GM12864 (cell line): ENCODE measurements at places on chromosomes 12 and 14.

DNA sequence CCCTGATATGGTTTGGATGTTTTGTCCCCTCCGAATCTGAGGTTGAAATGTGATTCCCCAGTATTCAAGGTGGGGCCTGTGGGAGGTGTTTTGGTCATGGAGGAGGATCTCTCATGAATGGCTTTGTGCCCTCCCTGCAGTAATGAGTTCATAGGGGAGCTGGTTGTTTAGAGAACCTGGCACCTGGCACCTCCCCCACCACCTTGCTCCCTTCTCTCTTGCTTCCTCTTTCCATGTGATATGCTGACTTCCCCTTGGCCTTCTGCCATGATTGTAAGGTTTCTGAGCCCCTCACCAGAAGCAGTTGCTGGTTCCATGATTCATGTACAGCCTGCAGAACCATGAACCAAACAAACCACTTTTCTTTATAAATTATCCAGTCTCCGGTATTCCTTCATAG, 32.6 kb downstream of the CD163L1 start:
- DNase-seq: no peak

DNA sequence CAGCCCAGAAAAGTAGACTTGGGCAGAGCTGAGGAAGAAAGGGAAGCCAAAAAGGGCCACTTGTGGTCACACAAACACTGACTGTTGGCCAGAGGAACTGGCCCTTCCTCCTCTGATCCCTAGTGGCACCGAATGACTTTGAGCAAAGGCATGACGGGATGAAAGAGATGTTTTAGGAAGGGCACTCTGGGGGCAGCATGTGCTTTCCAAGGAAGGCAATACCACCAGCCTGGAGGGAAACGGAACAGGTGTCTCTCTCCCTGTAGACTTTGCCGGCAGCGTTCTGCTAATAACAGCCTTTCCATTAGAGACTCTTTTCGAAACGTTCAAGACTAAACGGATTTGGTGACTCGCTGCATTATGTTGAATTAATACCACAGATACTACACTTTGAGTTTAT, 12.3 kb upstream of the FBXO21 start:
- DNase-seq: no peak

DNA sequence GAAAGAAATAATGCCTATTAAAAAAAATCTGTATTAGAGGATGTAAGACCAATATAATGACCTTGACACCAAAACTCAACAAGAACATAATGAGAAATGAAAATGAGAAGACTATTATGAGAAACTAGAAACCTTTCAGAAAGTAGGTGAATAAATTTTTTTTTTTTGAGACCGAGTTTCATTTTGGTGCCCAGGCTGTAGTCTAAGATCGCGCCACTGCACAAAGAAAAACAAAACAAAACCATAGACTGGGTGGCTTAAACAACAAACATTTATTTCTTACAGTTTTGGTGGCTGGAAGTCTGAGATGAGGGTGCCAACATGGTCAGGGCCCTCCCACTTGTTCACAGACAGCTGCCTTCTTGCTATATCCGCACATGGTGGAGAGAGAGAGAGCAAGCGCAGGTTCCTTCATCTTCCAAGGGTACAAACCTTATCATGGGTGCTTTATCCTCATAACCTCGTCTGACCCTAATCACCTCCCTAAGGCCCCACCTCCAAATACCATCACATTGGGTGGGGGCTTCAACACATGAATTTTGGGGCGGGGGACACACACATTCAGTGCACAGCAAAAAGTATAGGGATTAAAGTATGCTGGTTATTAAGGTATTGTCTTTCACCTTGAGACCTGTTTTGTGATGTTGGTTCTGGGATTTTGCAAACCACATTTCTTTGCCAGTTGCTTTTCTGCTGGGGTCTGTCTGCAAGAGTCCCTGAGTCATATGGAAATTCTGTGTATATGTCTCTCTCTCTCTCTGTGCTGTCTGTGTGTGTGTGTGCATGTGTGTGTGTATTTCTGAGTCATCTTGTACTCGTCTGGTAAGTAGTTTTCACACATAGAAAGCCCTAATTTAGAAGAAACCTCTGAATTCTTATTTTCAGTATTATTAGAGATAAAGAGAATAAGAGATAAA, 26.2 kb downstream of the ZCRB1 start:
- DNase-seq: peak; percentile 95

- DNase-seq: no peak
Observed at GRCh38 chr14:100655741-100656085, 68.5 kb upstream of the BEGAIN start.

- no peak for DNase-seq
Observed at GRCh38 chr12:94650143-94651056, at the start of gene TMCC3. TSS of gene TMCC3 (minus strand) at chr12:94650557. CDS start at chr12:94650430, 127 bp downstream.

GRCh38 chr12:33813536-33813935, 208.8 kb upstream of the ALG10 start:
- no peak for DNase-seq

- DNase-seq: no peak
Observed at GRCh38 chr14:39768589-39768988, 336.4 kb upstream of the FBXO33 start.

DNA sequence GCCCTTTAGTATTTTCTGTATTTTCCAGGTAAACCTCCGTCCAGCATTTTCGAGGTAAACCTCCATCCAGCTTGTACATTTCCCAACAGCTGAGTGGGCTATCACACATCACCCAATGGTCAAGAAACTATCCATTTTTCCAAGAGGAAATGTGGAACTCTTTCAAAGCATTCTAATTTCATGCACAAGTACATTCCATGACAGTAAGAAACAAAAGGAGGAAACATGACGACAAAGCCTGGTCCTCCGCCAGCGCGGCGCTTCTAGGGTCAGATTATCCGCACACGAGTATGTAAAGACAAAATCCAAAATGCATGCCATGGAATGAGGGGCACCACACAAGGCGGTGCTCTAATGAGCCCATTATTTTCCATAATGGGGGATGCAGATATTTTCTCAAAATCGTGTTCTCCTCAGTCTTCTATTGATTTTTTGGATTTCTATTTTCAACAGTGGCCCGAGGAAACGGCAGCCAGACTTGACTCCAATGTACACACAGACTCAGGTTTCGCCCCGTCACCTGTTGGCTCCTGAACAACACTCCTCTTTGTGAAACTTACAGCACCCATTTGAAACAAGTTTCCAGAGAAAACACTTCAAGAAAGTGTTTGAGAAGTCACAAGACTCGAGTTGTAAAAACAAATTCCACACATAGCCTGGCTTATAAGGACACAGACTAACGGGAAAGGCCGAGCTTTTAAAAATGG, 107.4 kb downstream of the PRICKLE1 start:
- DNase-seq: no peak

DNA sequence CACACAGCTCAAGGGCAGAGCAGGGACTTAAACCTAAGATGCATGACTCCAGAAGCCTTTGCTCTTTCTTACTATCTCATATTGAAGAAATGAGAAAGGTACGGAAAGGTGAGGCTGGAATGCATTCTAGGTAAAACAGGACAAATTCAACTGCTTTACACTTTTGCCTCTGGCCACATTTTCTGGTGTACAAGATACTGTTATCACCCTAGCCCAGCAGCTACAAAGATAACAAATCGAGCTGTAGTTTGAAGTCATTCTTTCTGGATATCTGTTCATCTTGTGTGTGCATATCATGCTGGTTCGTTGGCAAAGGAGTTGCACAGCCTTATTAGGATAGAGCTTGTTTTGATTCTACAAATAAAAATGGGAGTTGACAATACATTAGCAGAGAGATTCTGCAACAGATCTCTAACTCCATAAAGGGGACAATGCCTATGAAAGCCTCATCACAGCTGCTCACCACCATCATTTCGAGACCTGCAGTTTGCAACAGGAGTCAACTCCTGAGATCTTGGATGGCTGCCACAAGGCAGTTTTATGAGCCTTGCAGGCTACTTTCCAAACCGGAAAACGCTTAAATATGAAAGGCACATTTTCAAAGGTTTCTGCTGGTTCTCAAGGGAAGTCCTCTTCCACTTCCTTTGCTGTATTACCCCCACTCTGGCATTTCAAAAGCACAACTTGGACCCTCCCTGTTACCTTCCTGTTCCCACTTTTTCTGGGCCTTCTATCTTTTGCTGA, 64.9 kb downstream of the STXBP6 start:
- no peak for DNase-seq

DNA sequence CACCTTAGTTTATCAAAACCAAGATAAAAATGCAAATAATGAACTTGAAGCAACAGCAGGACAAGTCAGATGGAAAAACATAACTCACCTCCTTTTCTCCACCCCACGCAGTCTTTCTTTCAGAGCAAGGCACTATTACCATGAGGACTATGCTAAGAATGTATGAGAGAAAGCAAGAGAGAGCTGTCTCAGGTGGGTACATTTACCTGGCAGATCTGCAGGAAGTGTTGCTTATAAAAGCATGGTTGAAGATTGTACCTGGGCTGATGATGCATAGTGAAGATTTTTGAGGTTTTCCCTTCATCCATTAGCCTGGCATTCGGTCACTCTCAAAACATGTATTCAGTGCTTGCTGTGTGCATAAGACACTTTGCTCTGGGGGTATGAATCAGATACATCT, 68.8 kb upstream of the IFNG-AS1 start:
- DNase-seq: no peak

DNA sequence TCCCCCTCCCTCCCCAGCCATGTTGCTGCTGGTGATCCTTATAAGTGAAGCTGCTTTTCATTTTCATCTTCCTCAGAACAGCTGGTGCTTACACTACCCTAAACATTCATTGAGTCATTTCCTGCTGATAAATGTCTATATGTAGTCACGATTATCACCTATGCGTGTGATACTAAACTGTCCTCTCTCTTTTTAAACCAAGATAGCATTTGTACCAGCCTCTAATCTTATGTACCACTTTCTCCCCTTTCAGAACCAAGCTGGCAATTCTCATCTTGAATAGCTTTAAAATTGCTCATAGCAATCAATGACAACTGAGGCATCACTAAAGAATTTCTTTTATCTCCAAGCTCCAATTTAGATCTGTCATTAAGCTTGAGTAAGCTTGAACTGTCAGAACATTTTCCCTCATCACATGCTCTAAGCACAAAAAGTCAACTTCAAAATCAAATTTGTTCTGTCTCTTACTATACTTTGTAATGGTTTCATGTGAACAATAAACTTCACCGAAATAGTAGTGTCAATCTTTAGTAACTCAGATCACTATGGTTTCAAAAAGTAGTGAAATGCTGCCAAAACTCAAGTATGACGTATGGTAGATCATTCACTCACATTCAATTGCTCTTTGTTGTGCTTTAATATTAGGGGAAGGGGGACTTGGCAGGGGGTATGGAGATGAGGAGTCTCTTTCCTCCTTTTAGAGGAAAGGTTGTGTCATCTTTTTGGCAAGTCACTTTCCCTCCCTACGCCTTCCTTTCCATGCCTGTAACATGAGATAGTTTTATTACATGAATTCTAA, 178.1 kb upstream of the NOVA1 start:
- no peak for DNase-seq

- no peak for DNase-seq
Observed at GRCh38 chr12:66187036-66187435, 2.0 kb upstream of the IRAK3 start.

DNA sequence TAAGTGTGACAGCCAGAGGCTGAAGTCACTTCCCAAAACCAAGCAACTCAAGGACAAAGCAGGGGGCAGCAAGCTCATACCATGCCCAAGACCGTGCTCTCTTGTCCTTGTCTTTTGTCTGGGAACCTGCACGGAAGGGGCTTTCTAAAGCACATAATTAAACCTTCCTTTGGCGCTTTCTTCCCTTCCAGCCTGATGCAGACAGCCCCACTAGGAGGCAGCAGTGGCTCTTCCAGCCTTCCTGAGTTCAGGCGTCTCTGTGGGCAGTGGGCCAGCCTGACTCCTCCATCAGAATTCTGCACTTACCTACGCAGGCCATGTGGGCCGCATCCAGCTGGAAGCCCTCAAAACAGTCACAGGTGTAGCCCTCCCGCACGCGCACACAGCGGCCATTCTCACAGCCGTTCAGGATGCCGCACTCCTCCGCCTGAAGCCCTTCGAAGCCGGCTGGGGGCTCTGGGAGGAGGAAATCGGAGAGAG, 7.6 kb downstream of the ISCA2 start:
- DNase-seq: no peak

DNA sequence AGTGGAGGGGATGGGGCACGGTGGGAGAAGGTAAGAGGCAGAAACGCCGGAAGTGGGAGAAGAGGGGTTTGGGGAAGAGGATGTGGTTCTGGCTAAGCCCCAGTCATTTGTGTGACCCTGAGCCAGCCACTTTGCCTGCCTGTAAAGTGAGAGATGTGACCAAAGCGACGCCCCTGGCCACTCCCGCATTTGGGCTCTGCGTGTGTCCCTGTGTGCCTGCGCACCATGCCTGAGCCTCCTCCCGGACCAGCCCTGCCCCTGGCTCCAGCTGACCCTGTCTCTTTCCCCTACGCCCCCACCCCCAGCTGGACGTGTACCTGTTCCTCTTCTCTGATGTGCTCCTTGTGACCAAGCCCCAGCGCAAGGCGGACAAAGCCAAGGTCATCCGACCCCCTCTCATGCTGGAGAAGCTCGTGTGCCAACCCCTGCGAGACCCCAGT, 8.0 kb downstream of the PLEKHG6 start:
- DNase-seq: no peak

GRCh38 chr12:123131879-123132402, 18.9 kb downstream of the PITPNM2 start:
- DNase-seq: no peak

DNA sequence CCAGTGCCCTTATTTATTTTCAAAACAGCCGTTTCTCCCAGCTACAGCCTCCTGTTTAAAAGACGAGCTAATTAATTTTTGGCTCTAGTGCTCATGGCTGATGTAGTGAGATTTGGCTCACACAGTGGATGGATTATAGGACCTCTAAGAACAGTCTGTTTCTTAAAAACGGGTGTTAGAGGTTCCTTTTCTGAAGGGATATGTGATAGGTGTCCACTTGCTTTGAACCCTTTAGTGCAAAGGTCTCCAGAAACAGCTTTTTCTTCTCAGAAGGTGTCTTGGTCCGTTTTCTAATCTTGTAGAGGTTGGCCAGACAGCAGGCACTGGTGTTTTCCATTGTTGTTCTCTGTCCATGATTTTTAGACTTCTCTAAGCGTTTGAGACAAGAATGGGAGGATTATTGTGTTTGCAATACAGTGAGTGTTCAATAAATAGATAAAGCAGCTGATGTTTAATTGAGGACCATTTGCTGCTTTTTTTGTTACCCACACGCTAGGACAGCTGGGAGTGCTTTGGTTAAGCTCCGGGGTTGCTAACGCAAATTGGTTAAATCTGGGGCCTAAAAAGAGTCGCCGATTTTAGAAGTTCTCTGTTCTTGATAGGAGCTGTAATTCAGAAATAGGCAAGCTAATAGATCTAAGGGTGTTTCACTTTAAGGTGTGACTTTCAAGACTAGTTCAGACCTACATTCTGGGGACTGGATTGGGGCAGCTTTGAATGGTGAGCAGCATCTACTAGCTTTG, 1.0 kb downstream of the BORCS5 start:
- DNase-seq: no peak
